ENCODE measurements at places on chromosomes 7 and 10.
A peak's percentile ranks its signal among the peaks of the same experiment; 100 is the strongest.

- no peak for DNase-seq
Measured at GRCh38 chr7:77427996-77428603, 12.0 kb upstream of the GSAP start.

DNA sequence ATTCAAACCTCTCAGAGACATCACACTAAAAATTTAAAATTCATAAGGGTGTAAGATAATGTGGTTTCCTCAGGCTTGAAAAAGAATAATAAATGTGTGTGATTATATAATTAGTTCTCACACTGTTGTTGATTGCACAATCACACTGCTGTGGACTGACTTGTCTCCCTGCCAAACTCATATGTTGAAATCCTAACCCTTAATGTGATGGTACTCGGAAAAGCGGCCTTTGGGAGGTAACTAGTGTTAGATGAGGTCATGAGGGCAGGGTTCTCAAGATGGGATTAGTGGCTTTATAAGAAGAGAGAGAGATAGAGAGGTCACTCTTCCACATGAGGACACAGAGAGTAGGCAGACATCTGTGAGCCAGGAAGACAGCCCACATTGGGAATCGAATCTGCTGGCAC, 128.5 kb upstream of the COL1A2 start:
- no peak for DNase-seq

DNA sequence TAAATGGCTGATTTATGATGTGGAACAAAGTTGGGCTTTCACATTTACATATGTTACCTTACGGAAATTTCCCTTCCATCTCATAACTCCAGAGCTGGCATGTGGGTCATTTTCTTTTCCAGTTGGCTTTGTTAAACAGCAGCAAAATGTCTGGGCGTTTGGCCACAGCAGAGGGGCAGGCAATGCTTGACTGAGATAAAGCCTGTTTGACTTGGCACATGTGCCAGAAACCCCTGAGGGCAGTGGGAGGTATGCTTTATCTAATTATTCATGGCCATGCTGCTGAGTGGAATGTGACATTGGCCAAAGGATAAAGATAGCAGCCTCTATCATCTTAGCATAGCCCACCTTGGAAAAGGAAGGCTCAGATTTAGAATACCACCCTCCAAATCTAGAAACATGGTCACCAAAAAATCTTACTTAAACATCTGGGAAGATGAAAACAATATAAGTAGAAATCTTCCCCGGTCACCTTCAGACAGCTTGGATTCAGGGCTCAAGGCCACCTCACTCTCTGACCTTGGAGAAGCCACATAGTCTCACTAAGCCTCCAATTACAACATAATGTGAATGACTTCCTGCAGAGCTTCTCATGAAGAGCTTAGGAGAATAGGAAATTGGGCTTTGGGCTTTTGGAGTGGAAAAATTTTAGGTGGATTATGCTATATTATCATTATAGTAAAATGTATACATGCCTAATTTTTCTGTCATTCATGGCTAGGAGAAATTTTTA, 101.5 kb downstream of the GRM3 start:
- DNase-seq, result no peak

GRCh38 chr10:104144931-104145330, 23.0 kb downstream of the SFR1 start:
- no peak for DNase-seq

GRCh38 chr10:110141871-110142635, 65.4 kb upstream of the MXI1 start:
- no peak for DNase-seq

GRCh38 chr10:20363684-20364083, 533.4 kb downstream of the NEBL start:
- DNase-seq, result no peak

- no peak for DNase-seq
Measured at GRCh38 chr7:101589976-101590662, 39.0 kb downstream of the MYL10 start.

DNA sequence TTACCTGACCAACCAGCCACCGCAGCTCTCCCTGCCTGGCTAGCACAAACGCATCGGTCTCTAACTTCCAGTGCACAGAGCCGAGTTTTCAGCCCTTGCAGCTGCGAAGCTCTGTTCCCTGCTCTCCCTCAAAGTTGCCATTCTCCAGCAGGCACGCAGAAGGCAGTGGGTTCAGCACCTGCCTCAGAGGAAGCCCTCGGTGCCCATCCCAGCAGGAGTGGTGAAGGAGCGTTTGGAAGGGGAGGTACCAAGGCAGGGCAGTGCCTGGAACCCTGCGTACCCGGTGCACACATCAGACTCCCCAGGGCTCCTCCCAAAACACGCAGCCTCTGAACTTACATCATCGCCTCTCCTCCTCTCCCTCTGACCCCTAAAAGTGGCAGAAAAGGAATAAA, 1.7 kb upstream of the STK32C start:
- DNase-seq, result no peak

DNA sequence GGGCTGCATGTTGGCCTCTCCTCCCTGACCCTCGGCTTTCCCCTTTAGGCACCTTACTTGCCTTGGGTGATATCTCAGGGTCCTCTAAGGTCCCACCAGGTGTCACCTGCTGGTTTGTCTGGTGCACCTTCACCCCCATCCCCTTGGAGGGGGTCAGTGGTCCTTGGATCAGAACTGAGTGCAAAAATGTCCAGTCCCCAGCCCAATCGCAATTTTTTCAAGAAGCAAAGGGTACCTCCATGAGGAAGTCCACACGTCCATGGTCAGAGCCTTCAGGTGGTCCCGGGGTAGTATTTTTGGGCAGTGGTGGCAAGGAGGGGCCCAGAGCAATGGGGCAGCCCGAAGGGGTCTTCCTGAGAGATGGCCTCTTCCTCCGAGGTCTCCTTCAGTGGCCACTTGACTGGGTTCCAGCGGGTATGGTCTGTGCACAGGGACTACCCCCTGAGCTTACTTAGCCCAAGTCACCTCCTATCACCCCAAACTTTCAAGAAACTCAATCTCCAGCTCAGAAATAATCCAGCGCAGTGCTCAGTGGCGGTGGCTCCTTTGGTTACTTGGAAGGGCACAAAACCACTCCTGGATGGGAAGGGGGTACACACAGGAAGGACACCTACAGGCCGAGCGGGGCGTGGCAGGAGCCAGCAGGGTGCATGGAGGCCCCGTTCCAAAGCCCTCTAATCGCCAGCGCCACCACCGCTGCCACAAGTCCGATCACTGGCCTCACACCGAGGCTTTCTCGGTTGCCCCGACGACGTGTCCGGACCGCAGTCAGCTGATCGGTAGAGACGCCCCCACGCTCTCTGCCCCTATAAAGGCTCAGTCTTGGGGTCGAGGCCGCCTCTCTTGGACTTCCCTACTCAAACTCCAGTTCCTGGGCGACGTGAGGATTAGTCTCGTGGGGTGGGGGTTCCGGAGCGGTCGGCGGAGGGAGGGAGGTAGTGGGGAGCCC, 4.5 kb downstream of the SAP25 start:
- peak; percentile 79 for DNase-seq

DNA sequence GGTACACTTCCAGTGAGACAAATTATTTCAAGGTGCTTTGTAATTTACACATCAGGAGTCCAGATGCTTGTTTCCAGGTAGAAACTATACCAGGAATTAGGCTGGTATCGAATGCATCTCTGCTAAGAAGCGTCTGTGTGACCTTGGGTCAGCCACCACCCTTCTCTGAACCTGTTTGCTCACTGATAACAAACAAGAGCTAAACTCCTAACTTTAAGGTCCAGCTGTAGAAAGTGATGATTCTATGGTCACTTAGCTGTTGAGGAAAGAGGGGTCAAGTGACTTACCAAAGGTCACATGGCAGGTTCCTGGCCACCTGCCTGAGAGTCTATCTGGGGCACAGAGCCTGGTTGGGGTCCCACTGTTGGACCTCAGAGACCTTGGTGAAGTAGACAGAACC, 95.4 kb downstream of the HIF1AN start:
- DNase-seq, result no peak

DNA sequence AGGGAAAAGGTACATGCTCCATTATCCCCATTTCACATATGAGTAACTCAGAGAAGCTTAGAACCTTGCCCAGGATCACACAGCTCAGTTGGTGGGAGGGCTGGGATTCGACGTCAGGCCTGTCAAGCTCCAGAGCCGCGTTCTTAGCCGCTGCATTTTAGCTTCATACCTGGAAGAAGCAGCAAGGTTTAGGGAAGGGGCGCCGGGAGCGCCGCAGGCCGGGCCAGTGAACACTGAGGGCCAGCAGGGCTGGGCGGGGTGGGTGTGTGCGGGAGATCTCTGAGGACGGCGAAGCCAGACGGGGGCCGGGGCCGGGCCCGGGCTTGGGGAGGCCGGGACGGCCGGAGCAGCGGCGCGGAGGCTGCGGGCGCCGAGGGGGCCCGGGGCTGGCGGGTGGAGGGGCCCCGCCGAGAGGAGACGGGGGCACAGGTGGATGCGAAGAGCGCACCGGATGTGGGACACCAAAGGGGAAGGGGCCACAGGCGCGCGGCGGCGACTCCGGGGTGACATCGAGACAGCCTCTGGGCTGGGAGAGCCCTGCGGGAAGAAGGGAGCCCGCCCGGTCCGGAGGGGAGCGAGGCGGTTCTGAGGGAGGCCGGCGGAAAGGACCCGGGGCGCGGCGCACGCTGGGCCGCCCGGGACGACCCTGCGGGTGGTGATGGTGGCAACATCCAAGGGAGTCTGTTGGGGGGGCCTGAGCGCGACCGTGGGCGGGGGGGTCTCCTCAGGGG, 498 bp downstream of the NDST2 start:
- DNase-seq, result peak; percentile 43

GRCh38 chr10:44851881-44852280, 59.3 kb upstream of the TMEM72 start:
- no peak for DNase-seq

- no peak for DNase-seq
Measured at GRCh38 chr7:90897961-90898469, 301.9 kb downstream of the CDK14 start.

GRCh38 chr7:151409667-151410404, at the start of gene WDR86:
TSS of gene WDR86 (minus strand) at chr7:151410038. CDS start at chr7:151409589, 449 bp downstream.
- no peak for DNase-seq

GRCh38 chr7:98295467-98296192, 14.1 kb downstream of the BRI3 start:
- no peak for DNase-seq

- no peak for DNase-seq
Measured at GRCh38 chr7:103574576-103574975, 128.6 kb upstream of the SLC26A5 start.

DNA sequence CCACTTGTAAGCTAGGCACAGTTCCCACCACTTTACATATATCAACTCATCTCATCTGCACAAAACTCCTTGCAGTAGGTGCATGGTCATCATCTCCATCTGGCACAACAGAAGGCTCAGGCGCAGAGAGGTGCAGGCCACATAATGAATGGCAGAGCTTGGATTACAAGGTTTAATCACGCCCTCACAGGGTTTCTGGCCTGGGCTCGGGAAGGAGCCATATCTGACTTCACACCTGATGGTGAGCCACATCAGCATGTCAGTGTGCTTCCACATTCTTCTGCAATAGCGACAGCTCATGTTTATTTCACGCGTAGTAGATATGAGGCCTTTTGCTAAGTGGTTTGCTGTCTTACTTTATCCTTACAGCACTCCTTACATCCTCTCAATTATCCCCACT, 650.2 kb downstream of the INHBA start:
- no peak for DNase-seq

DNA sequence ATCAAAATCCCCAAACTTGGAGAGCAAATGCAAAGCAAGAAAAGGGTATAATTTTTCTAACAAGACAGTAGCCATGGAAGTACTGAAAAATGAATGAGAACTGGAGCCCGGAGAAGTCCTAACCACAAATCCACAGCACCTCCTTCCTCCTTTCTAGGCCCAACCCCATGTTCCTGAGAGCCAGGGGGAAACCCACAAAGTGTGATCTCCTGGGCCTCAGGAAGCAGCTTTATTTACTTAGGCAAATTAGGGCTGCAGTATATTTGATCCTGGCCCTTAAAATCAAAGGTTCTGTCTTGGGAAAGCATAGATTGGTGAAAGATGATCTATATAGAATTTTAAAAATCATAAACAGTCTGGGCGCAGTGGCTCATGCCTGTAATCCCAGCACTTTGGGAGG, 103.0 kb downstream of the DOCK4 start:
- peak; percentile 12 for DNase-seq

GRCh38 chr10:116538456-116538855, 7.3 kb upstream of the PNLIP start:
- no peak for DNase-seq

DNA sequence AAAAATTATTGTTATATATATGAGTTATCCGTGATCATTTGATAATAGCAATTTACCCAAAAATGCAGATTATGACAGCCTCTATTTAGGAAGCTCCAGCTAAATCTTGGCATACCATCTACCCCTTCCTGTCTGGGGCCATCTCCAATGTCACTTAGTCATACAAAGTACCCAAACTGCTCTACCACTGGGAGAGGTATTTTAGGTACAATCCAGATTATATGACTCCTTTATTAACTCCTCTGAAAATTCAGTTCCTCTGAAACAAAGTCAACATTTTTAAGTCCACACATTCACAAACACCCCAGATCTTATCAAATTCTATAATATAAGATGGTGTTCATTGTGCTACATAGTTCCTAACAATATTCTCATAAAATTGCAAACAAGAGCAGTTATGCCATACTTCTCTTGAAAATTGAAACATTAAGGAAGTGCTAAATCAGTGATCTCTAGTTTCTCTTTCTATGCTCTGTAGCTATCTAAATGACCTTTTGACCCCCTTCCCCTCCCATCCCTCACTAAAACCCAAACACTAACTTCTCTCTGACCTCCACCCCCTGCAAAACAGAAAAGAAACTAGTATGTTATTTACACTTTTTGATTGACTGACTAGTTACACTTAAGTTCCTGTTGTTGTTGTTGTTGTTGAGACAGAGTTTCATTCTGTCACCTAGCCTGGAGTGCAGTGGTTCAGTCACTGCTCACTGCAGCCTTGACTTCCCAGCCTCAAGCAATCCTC, 16.4 kb downstream of the HOXA1 start:
- DNase-seq, result no peak

- no peak for DNase-seq
Measured at GRCh38 chr10:117345143-117345542, 30.1 kb downstream of the PDZD8 start.

DNA sequence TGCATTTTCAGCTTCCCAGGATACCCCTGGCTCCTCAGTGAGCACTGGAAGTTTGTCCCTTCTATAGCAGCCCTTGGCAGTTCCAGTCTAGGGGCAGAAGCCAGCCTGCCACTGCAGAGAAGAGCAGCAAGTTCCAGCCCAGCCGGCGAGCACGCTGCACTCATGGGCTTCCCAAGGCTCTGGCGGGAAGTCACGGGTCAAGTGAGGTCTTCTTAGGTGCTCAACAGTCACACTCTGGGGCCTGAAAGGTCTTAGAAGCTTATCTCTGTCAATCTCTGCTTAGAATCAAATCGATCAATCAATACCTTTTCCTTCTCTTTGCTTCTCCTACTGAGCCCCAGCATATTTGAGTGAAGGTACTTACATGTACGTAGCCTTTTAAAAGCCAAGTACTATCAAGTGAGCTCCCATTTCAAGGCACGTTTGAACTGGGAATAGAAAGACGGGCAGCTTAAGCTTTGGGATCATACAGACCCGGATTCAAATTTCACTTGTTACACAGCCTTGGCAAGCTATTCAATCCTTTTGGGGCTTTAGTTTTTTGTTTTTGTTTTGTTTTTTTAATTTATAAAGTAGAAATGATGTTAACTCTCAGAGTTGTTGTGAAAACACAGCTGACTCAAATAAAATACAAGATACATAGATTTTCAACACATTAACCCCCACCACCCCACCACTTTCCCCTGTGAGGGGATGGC, 152.6 kb upstream of the KLF14 start:
- no peak for DNase-seq

- no peak for DNase-seq
Measured at GRCh38 chr10:73902351-73902750, 8.6 kb upstream of the PLAU start.
